ENCODE measurements at places on chromosomes 6 and 20.

GRCh38 chr20:3312940-3313682, 74.1 kb upstream of the SLC4A11 start:
- peak; percentile 53 for DNase-seq

DNA sequence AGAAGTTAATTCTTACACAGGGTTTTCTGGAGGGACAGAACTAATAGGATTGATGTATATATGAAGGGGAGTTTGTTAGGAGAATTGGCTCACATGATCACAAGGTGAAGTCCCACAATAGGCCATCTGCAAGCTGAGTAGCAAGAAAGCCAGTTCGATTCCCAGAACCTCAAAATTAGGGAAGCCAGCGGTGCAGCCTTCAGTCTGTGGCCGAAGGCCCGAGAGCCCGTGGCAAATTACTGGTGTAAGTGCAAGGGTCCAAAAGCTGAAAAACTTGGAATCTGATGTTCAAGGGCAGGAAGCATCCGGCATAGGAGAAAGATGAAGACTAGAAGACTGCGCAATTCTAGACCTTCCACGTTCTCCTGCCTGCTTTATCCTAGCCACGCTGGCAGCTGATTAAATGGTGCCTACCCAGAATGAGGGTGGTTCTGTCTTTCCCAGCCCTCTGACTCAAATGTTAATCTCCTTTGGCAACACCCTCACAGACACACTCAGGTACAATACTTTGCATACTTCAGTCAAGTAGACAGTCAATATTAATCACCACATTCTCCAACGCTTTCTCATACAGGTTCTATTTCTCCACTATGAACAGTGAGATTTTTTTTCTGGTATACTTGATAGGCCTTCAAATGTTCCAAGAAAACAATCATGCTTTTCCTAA, 357.0 kb downstream of the LAMA2 start:
- no peak for DNase-seq

DNA sequence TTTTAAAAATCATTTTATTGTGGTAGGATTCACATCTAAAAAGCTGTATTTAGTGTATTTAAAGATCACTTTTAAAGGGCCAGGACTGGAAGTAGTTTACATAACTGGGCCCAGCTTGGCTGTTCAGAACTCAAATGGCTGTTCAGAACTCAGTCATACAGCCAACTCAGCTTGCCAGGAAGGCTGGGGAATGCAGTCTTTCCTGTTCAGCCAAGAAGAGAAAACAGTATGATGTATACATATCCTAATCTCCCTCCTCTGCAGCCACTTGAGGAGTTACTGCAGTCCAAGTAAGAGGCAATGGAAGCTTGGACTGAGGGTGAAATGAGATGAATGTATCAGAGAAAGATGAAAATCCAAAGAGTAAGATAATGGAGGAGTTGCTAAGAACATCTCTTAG, 24.6 kb downstream of the DSTN start:
- DNase-seq: peak; percentile 64

DNA sequence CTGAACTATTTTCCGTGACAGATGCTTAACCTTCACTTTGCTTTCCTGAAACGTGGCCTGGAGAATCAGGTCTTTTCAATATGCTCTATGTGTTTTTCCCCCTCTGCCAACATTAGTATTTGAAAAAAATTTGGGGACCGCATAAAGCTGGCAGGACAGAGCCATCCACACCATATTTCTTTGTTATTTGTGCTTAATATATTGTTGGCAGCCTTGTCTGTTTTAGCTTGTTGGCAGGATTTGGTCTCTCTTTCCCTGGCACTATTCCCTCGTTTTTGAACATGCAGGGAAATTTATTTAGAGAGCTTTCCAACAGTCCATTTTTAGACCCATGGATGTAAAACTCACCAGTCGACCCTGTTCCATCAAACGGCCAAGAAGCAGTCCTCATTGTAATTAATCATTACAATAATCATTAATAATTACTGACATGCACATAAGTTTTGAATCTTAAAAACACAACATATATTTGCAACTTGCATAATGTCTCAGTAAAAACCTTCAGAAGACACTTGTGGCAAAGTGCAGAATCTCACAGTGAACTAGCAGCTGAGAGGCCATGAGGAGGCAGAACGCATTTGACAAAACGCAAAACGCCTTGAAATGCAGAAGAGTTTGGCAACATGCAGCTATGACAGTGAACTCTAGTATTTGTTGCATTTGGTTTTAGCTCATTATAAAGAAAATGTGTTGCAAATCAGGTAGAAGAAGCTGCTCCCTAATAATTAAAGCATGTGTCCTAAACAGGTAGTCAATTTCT, 514.2 kb downstream of the C6orf118 start:
- DNase-seq: no peak

DNA sequence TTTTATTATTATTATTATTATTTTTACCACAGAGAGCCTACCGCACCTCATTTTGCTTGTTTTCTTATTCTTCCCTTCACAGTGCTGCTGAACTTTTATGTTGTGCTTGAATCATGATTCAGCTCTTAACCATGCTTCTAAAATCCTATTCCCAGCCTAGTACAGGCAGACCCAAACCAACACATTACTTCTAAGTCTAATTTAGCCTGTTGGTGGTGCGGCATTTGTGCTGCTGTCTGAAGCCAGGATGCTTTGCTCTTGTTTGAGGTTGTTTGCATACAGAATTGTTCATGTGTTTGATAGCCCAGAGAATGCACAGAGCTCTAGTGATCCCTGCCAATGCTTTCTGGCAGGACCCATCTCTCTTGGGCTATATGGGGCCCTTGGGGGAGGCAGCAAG, 213.5 kb upstream of the KCNG1 start:
- DNase-seq: peak; percentile 37

- DNase-seq: peak; percentile 35
Measured at GRCh38 chr20:24782801-24783630, 166.1 kb upstream of the CST7 start.
